ENCODE measurements at places on chromosomes 2 and 18.

GRCh38 chr2:43841949-43842865 lies 3.4 kb downstream of the ABCG8 start:
- DNase-seq, result no peak

DNA sequence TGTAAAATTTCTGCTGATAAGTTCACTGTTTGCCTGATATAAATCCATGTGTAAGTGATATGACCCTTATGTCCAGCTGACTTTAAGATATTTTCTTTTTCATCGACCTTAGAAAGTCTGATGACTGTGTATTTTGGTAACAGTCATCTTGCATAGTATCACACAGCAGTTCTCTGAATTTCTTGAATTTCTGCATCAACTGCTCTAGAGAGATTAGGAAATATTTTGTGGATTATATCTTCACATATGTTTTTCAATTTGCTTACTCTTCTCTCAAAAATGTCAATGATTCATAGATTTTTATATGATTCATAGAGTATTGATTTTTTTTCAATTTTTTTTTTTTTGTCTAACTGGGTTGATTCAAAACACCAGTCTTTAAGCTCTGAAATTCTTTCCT lies 945.3 kb downstream of the TRIB2 start:
- no peak for DNase-seq

GRCh38 chr2:233083782-233084181 lies 23.6 kb downstream of the INPP5D start:
- no peak for DNase-seq

GRCh38 chr18:23966909-23967308 lies 47.6 kb upstream of the TTC39C start:
- no peak for DNase-seq

DNA sequence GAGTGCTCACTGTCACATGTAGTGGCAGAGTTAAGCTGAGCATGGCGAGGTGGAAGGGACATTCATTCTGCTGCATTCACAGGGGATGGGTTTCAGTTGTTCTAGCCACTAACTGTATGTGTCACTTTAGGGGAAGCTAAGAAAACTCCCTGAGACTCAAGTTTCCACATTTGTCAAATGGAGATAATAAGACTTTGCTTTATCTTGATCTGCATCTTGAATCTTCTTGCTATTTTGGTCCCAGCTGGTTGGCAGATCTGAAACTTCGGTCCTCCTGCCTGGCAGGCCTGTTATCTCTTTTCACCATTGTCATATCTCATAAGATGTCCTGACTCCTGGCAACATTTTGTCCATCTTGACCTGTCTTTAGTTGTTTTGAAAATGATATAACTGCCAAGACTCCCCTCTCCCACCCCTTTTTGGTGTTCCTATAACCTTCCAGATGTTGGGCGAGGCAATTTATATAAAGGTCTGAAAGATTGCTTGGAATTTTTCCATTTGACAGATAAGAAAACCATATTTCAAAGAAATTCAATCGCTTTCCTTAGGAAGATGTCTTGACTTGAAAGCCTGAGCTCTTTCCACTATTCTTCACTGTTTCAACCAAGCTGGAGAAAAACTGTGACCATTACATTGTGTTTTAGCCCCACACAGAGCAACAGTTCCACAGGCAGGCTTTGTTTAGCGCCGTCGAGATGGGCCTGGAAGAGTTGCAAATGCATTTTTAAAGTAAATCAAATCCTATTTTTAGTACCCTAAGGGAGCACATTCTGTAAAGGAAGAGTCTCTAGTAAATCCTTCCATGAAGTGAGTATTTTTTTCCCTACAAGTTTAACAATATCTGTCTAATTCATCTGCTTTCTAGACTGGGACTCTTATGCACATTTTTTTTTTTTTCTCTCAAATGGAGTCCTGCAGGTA lies 33.4 kb downstream of the MYCN start:
- no peak for DNase-seq

DNA sequence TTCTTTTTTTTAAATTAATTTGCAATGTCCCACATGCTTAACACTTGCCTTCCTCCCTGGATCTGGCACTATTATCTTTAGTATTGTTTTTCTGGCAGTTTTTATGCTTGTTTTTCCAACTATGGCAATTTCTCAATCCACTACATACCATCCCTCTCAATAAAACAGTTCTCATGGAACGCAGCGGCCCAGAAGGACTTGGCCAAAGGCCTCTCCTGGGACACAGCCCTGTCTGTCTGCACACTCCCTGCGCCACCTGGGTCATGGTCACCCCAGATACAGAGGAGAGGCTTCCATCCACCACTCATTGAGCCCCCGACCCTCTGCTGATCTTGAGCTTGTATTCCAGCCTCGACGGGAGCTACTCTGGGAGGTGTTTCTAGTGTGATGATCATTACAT lies 91.2 kb downstream of the TWIST2 start:
- no peak for DNase-seq

- DNase-seq, result no peak
Measured at GRCh38 chr2:108034843-108035242, 48.5 kb downstream of the SLC5A7 start.

GRCh38 chr2:98828793-98829371 lies 98.0 kb upstream of the MGAT4A start:
- no peak for DNase-seq

DNA sequence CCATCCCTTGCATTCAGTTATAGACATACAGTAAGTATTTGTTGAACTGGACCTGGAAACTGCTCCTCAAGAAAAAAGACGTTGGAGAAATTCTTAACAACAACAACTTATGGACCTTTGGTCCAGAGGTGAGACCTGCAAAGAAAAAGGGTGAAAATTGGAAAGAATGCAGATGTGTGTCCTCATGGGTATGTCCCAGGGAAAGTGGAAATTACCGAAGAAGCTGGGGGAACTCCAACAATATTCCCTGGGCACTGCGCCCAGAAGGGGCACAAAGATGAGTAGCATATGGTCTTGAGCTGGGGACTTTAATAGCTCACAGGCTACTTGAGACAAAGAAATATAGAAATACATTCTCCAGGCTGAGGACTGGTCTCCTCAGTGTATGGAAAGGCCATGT lies 35.5 kb upstream of the YWHAQ start:
- DNase-seq, result no peak

DNA sequence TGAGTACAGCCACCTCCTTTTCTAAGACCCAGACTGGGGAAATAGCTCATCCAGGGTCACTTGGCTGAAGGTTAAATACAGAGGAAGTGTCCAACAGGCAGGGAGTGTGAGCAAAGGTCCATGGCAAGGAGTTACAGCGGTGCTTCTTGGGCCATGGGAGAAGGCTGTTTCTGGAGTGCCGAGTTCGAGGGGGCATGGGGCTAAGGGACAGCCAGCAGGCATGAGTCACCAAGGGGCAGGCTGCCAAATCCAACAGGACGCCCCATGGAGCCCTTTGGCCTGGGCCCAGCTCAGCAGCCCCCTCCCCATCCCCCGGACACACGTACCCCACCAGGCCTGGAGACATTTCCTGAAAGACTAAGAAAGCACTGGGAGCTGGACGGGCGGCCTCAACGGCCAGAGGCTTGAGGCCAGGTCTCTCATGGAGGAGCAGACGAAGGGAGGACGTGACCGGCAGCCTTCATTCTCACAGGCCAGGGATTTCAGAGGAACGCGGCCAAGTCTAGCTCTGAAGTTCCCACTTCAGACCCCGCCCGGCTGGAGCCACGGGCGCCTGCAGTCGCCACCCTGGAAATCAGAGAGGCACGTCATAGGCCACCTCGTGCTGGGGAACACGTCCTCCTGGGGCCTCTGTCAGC lies 160.4 kb downstream of the SMAD7 start:
- DNase-seq, result no peak

GRCh38 chr2:36582538-36582937 lies 15.4 kb downstream of the FEZ2 start:
- no peak for DNase-seq

DNA sequence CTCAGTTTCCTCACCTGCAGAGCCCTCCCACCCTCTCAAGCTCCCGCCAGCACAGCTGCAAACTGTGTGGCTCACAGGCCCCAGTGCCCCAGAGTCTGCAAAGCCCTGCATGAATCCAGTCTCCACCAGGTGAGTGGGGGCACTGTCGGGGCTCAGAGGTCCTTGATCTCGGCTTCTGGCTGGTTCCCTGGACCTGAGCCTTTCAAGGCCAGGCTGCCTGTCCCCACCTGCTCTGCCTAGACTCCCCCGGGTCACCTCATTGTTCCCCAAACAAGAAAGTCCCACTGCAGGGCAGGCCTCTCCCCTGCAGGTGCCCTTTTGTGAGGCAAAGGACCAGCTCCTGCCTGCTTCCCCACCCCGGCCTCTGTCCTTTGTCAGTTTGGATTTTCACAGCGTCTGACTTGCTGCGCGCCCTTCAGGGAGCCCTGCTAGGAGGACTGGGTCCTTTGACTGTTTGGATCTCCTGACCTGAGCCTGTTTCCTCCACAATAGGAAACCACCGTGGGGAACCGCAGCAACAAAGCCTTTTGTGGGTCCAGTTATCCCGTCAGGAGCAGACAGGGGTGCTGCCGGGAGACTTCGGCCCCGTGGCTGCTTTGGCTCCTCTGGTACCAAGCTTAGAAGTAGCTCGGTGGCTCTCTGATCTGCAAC lies 200.5 kb upstream of the HDAC4 start:
- DNase-seq, result no peak

DNA sequence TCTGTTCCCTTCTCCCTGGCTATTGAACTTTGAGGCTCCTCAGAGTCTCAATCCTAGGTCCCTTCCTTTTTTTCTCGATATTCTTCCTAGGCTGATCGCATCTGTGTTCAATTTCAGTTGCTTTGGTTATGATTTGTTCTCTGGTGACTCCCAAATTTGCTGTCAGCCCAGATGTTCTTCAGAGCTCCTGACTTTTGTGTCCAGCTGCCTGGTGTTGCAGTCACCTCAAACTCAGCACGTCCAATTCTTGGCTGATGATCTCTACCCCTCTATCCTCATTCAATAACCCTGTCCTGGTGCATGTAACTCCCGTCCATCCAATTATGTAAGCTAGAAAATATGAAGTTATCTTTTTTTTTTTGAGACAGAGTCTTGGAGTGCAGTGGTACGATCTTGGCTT lies 31.4 kb downstream of the DIS3L2 start:
- no peak for DNase-seq

DNA sequence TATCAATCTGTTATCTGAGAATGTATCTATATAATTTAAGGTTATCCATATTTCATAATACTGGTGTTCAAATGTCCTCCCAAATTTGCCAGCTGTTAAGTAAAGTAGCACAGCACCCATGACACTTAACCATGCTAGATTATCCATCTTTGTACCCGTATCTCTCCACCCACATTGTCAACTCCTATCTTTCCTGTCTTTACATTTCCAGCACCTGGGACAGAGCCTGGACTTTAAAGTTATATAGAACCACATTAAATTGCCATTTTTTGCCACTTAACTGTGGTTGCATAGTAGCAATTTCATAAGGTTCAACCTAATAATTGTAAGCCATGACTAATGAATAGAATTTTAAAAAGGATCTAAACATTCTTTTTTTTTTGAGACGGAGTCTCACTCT lies 226.7 kb downstream of the NCKAP5 start:
- no peak for DNase-seq

GRCh38 chr2:74944987-74945787 lies 13.3 kb upstream of the POLE4 start:
- no peak for DNase-seq

GRCh38 chr2:43519643-43520221 lies 76.1 kb downstream of the THADA start:
- DNase-seq, result no peak

DNA sequence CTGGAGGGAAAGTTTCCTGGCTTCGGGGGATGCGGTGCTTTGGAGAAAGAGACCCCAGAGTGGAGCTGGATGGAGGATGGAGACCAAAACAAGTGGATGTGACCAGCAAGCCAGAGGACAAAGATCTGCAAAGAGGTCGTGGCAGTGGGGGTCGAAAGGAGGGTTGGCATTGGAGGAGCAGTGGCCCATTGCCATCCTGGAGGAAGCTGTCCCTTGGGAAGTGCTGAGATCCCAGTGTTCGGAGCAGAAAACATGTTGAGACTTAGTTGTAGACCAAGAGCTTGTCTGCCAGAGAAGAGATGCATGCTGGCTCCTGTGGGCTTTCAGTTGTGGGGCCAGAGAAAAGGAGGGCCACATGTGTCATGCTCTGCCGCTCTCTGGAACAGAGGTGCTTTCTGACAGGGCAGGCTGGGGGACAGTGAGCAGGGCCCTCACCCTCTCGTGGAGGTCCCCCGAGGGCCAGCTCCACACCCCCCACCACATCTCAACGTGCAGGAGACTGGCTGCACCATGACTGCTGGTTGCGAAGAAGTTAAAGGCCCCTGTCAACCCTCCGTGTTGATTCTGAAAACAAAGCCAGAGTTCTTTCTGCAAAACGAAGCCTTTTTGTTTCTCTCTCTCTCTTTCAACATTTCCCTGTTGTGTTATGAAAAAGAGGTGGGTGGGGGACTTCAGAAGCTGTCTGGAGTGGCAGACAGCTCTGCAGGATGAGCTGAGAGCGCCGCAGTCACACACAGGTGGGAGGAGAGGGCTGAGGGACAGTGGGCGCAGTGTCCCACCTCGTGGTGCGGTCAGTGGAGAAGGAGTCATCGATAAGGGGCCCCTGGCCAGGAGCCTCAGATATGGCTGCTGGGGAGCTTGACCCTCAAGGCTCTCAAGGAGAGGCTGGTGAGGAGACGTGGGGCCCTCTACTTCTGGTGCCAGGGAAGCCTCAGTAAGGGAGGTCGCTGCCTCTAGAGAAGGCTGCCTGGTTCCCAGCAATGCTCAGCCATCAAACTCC lies 77.6 kb upstream of the BCL2L11 start:
- DNase-seq, result no peak

GRCh38 chr18:41765460-41765859 lies 189.6 kb upstream of the PIK3C3 start:
- DNase-seq, result no peak

- DNase-seq, result no peak
Measured at GRCh38 chr2:57893786-57894185, 152.8 kb upstream of the VRK2 start.

- DNase-seq, result no peak
Measured at GRCh38 chr18:79156327-79156726, 87.1 kb downstream of the ATP9B start.

- DNase-seq, result no peak
Measured at GRCh38 chr18:55982992-55983391, 395.0 kb upstream of the TCF4 start.

DNA sequence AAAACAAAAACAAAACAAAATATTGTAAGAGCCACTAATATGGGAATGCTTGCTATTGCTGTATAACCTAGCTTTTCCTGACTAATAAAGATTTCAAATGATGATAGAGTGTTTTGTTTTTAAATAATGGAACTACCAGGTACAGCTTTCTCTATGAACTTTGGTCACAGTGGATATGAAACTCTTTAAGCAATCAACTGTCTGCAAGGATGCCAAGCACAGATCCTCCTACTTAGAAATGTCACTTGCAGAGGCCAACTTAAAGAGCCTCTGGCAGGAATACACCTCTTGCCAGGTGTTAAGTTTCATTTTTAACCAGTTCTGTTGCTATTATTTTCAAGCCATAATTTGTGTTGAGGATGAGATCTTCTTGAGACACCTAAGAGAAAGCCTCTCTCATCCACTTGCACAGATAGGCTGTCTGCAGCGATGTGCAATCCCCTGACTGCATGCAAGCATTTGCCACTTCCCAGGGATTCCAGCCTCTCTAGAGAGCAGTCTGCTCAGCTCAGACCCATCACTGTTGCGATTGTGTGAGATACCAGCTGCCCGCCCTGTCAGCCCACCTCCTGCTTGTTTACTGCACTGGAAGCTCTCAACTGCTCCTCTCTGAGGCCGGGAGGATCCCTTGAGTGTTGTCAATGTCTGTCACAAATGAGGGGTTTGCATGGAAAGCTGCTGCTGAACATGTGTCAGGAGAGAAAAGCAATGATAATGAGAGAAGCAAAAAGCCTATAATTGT lies 86.1 kb upstream of the SCG2 start:
- no peak for DNase-seq

All from stimulated activated CD8-positive, alpha-beta memory T cell treated with anti-CD3 and anti-CD28 coated beads, Interleukin-4, amount 100 ng/mL, for 4 hours (primary cell).